ENCODE measurements at places on chromosomes 13 and 19. TPM values are rescaled to one million over a fixed set of nuclear protein-coding genes. Genes with fewer than 3 reads are reported as not detected.

TLE6 gene
- total RNA-seq, result 1.6 TPM

ARID3A gene
- total RNA-seq, result 28.4 TPM

ZNF100 gene
- 27.5 TPM for total RNA-seq

KCNN4 gene
- 31.9 TPM for total RNA-seq

NECTIN2 gene
- not detected for total RNA-seq

MBD3L3 gene
- not detected for total RNA-seq

DNA sequence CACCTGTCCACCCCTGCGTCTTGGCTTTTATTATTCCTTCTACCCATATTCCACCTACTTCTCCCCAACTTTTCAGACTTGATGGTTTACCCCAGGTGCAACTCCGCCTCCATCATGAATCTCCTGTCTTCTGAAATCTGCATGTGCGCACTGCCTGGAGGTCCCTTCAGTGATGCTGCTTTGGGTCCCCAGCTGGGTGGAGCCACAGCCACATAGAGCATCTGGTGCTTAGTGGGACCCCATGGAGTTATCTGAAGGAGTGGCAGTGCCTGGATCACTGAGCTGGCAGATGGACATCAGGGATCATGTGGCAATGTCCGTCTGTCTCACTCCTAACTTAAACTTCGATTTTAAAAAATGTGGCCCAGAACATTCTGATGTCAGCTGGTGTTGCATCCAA lies 13.5 kb downstream of the ZNF536 start:
- no peak for DNase-seq

GRCh38 chr13:84200971-84201370 lies 318.7 kb upstream of the SLITRK1 start:
- DNase-seq, result no peak

DNA sequence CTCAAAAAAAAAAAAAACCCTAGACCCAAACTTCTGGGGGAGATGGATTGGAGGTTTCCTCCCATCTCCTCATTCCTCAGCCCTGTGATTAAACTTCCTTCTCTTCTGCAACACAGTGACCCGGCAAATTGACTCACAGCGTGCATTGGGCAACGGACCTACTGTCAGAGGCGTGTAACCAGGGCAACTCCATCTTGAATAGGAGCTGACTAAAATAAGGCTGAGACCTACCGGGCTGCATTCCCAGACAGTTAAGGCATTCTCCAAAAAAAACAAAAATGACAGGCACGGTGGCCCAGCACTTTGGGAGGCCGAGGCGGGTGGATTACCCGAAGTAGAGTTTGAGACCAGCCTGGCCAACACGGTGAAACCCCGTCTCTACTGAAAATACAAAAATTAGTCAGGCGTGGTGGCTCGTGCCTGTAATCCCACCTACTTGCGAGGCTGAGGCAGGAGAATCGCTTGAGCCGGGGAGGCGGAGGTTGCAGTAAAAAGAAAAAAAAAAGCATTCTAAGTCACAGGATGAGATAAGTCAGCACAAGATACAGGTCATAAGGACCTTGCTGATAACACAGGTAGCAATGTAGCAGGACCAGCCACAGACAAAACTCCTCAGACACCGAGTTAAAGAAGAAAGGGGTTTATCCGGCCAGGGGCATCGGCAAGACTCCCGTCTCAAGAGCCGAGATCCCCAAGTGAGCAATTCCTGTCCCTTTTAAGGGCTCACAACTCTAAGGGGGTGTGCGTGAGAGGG lies 5.4 kb upstream of the NLRP7 start:
- no peak for DNase-seq

- DNase-seq, result peak; percentile 73
Observed at GRCh38 chr19:48635263-48635965, 1.8 kb downstream of the DBP start.

DNA sequence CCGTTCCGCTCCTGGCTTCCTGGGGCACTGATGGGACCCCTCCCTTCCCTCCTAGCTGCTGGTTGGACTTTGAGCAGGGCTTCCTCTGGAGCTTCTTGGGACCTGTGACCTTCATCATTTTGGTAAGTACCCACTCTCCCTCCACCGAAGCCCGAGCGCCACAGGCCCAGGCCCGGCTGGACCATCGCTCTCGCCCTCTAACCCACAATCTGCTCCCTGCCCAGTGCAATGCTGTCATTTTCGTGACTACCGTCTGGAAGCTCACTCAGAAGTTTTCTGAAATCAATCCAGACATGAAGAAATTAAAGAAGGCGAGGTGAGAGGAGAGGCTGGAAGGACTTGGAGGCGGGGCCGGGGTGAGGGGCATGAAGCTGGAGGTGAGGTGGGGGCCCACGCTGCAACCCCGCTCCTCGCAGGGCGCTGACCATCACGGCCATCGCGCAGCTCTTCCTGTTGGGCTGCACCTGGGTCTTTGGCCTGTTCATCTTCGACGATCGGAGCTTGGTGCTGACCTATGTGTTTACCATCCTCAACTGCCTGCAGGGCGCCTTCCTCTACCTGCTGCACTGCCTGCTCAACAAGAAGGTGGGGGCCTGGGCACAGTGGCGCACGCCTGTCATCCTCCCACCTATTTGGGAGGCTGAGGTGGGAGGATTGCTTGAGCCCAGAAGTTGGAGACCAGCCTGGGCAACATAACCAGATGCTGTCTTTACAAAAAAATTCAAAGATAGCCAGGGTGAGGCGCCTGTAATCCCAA lies 12.3 kb downstream of the DDX39A start:
- no peak for DNase-seq

- DNase-seq, result no peak
Observed at GRCh38 chr13:45974500-45974899, 78.0 kb downstream of the ZC3H13 start.
